Hematopoietic multipotent progenitor cell (in vitro differentiated cells): ENCODE measurements at places on chromosomes 2 and 18.

DNA sequence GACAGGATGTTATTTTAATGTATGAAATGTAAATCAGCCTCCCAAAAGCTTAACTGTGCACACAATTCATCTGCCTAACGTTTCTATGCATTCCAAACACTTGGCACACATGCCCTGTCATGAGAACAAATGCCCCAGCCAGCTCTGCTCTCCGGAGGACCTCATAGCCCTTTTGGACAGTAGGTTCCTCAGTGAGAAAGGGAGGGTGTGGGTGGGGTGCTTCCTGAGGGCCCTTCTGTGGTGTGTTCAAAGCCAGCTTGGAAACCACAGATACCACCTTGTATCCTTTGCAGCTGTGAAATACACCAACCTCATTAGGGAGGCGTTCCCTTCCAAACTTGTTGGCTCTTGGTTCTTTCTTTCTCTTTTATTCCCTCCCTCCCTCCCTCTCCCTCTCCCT is 102.2 kb upstream of the ASB18 start:
- no peak for DNase-seq

GRCh38 chr2:15817748-15818147 is 122.6 kb upstream of the MYCN start:
- no peak for DNase-seq

GRCh38 chr2:38215993-38216392 is 140.0 kb upstream of the CYP1B1 start:
- no peak for DNase-seq

DNA sequence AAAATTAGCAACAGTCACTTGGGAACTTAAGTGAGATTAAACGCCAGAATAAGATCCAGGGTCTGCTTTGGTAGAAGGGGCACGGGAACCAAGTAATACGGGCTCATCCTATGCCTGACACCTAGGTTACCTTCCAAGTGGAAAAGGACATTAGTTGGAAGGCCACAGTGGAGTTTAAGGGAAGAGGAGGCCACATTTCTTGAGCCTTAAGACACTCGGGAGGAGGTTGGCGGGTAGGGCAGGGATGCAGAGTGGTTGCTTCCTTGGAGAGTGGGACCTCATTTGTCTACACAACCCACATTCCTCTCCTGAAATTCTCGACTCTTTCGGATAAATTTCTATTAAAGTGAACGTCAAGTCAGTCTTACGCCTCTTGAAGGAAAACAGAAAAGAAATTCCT is 510 bp upstream of the DNAH6 start:
- DNase-seq = no peak

DNA sequence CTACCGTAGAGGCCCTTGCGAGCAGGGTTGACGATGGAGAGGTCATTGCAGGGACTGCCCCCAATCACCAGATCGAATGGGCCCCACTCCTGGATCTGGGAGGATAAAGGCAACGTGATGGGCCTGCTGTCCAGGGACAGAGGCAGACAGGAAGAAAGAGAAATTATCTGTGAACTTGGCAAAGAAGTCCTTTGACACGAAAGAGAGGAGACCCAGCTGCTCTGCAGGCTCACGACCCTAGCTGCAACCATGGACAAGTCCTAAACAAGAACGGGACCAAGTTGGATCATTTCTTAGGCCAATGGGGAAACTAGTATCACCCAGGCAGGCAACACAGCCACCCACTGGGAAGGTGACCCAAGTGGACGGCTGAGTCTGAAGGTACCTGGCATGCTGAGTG is 72.3 kb upstream of the POMC start:
- DNase-seq = no peak

DNA sequence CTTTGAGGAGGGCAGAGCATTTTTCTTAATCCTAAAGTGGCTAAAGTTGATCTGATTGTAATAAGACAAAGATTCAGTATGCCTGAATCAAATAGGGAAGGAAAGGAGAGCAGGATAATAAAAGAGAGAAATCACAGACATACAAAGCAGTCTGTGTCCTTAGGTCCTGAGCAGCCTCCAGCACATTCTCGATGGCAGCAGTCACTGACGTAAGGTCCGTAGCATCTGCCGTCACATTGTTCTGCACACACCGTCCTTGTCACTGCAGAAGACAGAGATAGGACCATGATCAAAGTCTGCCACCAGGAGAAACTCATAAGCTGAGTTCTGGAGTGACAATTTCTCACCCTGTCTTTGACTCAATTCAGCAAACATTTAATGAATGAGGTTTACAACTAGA is 813.7 kb downstream of the ERBB4 start:
- DNase-seq = no peak

- DNase-seq = no peak
Observed at GRCh38 chr18:44320619-44321460, 359.8 kb upstream of the SETBP1 start.

- no peak for DNase-seq
Observed at GRCh38 chr2:169452080-169452479, 27.2 kb upstream of the BBS5 start.

DNA sequence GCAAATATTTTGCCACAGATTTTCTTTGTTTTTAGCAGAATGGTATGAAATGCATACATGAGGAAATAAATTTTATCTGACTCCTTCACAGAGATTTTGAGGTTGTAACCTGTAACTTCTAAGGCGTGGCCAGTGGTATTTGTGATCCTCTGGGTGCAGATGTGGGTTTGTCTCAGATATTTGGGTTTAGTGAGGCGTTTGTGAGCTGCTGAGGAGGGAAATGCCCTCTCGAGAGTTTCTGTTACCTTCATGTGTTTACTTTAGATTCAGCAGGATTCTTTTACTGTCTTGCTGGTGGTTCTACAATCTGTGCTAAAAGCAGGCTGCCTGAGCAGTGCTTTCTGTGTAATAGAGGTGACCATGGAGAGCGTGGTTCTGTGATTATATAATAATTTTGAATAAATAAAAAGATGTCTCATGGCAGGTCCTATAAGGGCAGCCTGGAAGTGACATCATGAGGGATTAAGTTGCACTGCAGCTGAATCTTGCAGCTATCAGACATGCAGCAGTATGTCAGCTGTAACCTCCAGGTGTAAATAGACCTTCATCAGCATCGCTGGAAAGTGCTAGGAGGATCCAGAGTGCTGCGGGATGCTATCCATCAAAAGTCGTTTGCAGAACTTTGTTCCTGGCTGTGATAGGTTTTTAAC is 34.1 kb downstream of the TANC1 start:
- DNase-seq = no peak

DNA sequence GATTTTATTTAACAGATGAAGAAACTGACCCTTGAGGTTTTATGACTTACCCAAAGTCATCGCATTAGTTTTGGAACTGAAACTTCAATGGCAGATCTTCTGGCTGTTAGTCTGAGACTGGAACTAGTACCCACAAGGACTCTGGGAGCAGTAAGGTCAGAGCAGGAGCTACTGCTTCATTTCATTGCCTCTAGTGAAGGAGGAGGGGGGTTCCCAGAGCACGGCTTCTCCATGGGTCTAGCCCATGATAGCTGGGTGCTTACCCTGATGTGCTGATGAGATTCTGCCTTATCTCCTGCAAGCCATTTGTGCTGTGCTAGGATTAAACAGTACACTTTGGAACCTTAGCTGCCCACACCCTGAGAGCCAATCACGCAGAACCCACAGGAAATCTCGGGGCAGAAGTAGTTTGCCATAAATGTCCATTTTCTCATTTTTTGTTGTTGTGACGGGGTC is 5.4 kb upstream of the RNASEH1 start:
- no peak for DNase-seq

DNA sequence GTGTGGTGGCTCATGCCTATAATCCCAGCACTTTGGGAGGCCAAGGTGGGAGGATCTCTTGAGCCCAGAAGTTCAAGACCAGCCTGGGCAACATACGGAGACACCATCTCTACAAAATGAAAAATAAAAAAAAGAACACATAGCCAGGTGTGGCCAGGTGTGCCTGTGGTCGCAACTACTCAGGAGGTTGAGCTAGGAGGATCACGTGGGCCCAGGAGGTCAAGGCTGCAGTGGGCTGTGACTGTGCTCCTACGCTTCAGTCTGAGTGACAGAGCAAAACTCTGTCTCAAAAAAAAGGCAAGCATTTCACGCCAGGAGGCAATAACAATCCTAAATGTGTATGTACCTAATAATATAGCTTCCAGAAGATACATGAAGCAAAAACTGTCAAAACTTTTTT is 27.8 kb downstream of the USP40 start:
- DNase-seq = no peak

DNA sequence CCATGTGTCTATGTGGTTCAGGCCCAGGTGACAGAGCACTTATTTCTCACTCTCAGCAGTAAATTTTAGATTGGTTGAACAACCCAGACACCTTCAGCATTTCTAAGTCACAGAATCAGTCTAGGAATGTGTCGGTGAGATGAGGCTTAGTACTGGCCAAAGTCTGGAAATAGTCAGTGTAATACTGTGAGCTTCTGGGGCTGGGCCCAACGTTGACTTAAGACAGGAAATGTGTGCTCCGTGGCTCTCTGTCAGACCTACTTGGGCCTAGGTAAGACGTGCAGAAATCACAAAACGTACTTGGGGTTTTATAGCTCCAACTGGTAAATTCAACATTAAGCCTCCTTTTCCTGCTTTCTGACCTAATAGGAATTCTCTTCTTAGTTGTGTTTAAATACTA is 160.3 kb upstream of the COL3A1 start:
- no peak for DNase-seq

DNA sequence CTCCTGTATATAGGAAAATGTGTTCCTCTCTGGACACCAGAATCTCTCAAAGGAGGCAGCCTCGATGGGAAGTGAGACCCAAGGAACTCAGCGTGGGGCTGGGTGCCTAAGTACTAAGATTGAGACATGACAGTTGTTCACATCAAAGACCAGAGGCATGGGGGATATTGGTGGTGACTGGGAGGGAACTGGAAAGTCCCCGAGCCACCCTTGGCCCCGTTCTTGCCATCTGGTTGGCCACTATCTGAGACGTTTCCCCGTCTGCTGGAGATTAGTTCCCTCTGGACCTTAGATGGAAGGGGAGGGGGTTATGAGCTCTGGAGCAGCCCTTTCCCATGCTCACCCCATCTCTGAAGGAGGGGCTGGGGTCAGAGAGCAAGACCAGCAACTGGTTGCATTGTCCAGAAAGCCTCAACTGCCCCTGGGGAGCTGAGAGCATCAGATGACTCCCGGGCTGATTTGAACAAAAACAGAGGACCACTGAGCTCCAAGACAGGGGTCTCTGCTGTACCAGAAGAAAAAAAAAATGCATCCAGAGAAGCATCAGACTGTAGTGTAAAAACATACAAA is 11.8 kb downstream of the FBLN7 start:
- DNase-seq = no peak

- DNase-seq = no peak
Observed at GRCh38 chr2:233700028-233700635, 7.4 kb downstream of the UGT1A6 start.

GRCh38 chr18:45724601-45725000 is 620 bp downstream of the SLC14A1 start:
- DNase-seq = no peak

- no peak for DNase-seq
Observed at GRCh38 chr2:98472961-98473746, 28.5 kb downstream of the INPP4A start.
